ENCODE measurements at places on chromosomes 4 and X.

DNA sequence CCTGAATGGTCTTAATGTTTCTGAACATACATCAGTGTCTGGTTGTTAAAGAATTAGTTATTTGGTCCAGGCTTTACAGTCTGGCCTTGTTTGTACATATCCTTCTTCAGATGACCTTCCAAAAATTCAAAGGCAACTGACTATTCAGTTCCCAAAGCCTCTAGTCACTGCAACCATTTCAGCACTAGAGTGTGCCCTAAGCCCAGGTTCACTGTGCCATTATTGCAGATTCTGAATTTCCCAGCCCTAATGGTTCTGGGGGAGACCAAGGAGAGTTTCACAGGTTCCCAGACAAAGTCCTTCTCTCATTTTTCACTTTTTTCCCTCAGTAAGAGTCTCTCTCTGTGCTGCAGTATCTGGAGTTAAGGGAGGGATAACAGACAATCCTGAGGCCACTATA, 235.8 kb downstream of the TRAM1L1 start:
- no peak for DNase-seq
- no peaks in the 10 kb centered on the region for H3K4me1 ChIP-seq
- no peak overlapping the region for H3K27ac ChIP-seq

GRCh38 chrX:4670606-4671005, 957.2 kb upstream of the PRKX start:
- no peaks in the 10 kb centered on the region for H3K36me3 ChIP-seq
- no peak overlapping the region for H3K4me3 ChIP-seq
- H3K27me3 ChIP-seq: no peaks in the 10 kb centered on the region

DNA sequence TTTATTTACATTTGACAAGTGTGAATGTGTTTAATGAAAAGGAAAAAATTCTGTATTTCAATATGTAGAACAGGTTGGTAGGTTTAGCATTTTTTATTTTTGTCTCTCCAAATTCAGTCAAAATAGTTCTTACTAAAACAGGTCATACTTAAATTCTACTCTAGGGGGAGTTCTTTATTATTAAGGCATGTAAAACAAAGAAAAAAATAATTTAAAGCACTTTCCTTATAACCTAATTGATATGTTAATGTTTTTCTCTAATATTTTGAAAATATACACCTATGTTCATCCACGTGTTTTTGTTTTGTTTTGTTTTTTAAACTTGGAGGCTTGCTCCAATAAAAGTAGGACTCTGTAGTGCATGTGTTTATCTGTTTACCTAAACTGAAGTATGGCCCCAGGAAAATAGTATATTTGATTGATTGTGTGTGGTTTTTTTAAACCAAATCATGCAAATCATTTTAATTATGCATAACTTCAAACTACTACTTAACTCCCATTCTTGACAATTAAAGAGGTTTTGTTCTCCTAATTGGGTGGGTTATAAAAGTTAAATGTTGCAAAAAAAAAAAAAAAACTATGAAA, 562.7 kb downstream of the RPA4 start:
- H3K4me1 ChIP-seq: no peaks in the 10 kb centered on the region
- no peak overlapping the region for H3K4me3 ChIP-seq
- no peaks in the 10 kb centered on the region for H3K27me3 ChIP-seq
- H3K27ac ChIP-seq: no peak overlapping the region
- H3K36me3 ChIP-seq: no peaks in the 10 kb centered on the region

DNA sequence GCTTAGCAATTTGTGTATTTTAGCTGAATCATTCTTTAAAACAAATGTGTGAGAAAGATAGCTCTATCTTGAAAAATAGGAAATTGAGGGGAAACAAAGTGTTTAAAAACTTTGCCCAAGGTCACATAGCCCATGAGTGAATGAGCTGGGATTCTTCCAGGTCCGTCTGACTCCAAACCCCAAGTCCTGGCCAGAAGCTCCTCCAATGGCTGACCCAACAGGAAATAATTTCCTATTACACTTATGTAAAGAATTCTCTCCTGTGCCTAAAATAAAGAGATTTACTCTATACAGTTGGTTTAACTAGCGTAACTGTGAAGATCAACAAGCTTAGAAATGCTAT, 287.6 kb downstream of the ARHGAP24 start:
- no peaks in the 10 kb centered on the region for H3K36me3 ChIP-seq
- H3K27me3 ChIP-seq: no peaks in the 10 kb centered on the region
- no peak for DNase-seq

- H3K4me3 ChIP-seq: no peak overlapping the region
- no peak for DNase-seq
- no peaks in the 10 kb centered on the region for H3K36me3 ChIP-seq
- H3K27ac ChIP-seq: no peak overlapping the region
- peaks cover 4% of the 10 kb centered on the region for H3K27me3 ChIP-seq
- H3K4me1 ChIP-seq: no peaks in the 10 kb centered on the region
These were observed 42.9 kb downstream of the RASSF6 start for GRCh38 chr4:73577371-73577770.

- no peak for DNase-seq
- H3K4me3 ChIP-seq: no peak overlapping the region
- H3K36me3 ChIP-seq: no peaks in the 10 kb centered on the region
- no peaks in the 10 kb centered on the region for H3K27me3 ChIP-seq
- H3K27ac ChIP-seq: no peak overlapping the region
These were observed 2.7 kb upstream of the UGT2B15 start for GRCh38 chr4:68673143-68673542.

GRCh38 chrX:151735219-151735618, 673 bp downstream of the CNGA2 start:
- no peak overlapping the region for H3K4me3 ChIP-seq
- peaks cover 14% of the 10 kb centered on the region for H3K27me3 ChIP-seq
- no peak for DNase-seq

DNA sequence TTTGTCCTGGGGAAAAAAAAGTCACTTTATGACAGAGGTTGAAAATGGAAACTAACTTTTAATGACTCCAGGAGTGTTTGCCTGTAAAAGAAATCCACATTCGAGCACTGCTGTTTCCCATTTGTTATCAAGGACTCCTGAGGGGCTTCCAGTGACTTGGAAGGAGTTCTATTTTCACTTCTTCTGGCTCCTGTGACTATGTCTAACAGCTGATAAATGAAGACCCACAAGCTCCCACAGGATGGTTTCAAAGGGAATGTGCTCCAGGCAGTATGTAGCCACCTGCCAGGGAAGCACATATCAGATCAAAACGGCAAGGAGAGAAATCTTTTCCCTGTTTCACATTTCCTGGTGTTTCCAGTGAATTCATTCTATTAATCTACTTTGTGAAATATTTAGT, 159.8 kb upstream of the FAM241A start:
- no peaks in the 10 kb centered on the region for H3K4me1 ChIP-seq
- H3K4me3 ChIP-seq: no peak overlapping the region
- no peaks in the 10 kb centered on the region for H3K36me3 ChIP-seq
- no peak overlapping the region for H3K27ac ChIP-seq
- DNase-seq: no peak

DNA sequence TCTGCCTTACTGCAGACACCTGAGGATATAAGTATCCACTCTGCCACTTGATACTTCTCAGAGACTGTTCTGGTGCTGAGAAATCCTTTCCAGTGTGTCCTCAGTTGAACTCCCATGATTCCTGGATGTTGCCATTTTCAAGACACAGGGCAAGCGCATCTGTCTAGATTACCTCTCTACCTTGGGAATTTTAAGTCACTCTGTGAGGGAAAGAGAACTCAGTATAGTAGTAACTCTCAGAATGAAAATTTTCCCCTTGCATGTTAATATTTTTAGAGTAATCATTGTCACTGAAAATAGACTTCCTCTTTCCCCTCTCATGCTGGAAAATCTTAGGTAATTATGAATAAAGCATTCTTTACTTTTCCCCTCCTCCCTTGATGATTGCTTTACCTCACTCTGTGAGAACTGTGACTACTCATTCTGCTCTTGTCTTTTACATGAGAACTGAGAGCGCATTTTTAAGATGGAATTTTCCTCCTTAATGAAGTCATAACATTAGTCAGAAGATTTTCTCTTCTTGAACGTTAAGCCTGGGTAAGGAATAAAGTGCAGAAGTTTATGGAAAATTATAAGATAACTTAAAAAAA, 45.0 kb downstream of the TET2 start:
- no peak for DNase-seq
- H3K36me3 ChIP-seq: peaks cover 56% of the 10 kb centered on the region
- H3K4me1 ChIP-seq: peaks cover 7% of the 10 kb centered on the region
- no peak overlapping the region for H3K27ac ChIP-seq

DNA sequence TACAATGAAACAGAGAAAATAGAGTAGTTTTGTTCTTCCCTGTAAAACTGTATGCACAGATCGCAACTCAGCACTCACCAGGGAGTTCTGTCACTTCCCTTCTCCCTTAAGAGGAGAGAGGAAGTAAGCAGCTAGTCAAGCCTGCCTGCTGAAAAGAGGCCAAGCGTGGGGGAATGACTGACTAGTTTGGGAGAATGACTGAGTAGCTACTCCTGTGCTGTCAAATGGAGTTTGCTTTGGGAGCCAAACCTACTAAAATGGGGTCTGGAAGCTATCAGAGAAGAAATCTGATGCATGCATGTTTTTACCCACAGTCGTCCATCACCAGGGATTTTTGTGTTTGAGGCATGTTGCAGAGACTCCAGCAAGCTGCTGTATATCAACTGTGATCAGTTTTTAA, 54.6 kb upstream of the LHFPL1 start:
- H3K27ac ChIP-seq: peak overlapping the region; percentile 51
- peaks cover 13% of the 10 kb centered on the region for H3K27me3 ChIP-seq
- no peak for DNase-seq
- no peak overlapping the region for H3K4me3 ChIP-seq
- H3K4me1 ChIP-seq: no peaks in the 10 kb centered on the region

GRCh38 chrX:29422034-29422433, 793.3 kb upstream of the MAGEB2 start:
- no peak for DNase-seq
- no peaks in the 10 kb centered on the region for H3K4me1 ChIP-seq
- H3K27me3 ChIP-seq: no peaks in the 10 kb centered on the region
- peak overlapping the region; percentile 45 for H3K27ac ChIP-seq
- H3K36me3 ChIP-seq: no peaks in the 10 kb centered on the region
- no peak overlapping the region for H3K4me3 ChIP-seq

- no peaks in the 10 kb centered on the region for H3K27me3 ChIP-seq
- H3K36me3 ChIP-seq: peaks cover 48% of the 10 kb centered on the region
- peak overlapping the region; percentile 94 for H3K27ac ChIP-seq
- no peak for DNase-seq
- H3K4me1 ChIP-seq: peaks cover 58% of the 10 kb centered on the region
These were observed 7.2 kb upstream of the ADD1 start for GRCh38 chr4:2836391-2836859.

DNA sequence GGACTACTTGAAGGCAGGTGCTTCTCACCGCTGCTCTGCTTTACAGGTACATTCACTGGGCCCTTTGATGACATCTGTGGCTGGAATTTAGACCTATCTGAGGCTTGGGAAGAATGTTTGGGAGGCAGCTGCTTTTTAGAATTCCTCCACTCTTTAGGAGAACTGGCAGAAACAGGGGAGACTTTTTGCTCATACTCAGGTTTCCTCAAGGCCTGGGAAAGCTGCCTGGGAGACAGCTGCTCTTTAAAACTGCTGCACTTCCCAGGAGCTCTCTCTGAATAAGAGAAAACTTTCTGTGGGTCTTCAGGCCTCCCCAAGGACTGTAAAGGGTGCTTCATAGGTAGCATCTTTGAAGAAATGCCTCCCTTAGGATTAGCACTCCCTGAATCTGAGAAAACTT, 14.3 kb downstream of the CT47C1 start:
- H3K27ac ChIP-seq: no peak overlapping the region
- peaks cover 6% of the 10 kb centered on the region for H3K27me3 ChIP-seq
- H3K36me3 ChIP-seq: no peaks in the 10 kb centered on the region
- no peak for DNase-seq
- H3K4me1 ChIP-seq: no peaks in the 10 kb centered on the region

DNA sequence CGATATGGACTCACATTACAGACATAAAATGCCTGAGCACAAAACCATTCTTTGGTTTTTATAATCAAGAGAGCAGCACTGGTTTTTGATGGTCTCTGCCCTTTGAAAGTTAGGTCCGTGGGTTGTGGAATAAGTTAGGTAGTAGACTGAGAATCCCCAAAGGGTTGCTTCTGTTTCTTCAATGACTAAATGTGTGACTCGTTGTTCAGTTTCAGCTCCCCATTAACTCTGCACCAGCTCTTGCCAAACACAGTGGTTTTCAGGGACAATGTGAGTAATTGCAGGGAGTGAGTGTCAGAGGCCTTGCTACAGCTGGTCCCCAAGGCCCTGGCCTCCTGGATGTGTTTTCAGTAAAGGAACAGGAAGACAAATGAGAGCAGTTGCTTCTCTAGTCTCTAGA, 24.8 kb downstream of the SMIM20 start:
- H3K27ac ChIP-seq: no peak overlapping the region
- no peak for DNase-seq
- peaks cover 8% of the 10 kb centered on the region for H3K27me3 ChIP-seq
- H3K4me3 ChIP-seq: no peak overlapping the region
- no peaks in the 10 kb centered on the region for H3K36me3 ChIP-seq

- no peak overlapping the region for H3K4me3 ChIP-seq
- H3K4me1 ChIP-seq: no peaks in the 10 kb centered on the region
- H3K27ac ChIP-seq: no peak overlapping the region
- no peaks in the 10 kb centered on the region for H3K27me3 ChIP-seq
- no peaks in the 10 kb centered on the region for H3K36me3 ChIP-seq
- no peak for DNase-seq
These were observed 331.0 kb upstream of the EMCN start for GRCh38 chr4:100848841-100849240.

DNA sequence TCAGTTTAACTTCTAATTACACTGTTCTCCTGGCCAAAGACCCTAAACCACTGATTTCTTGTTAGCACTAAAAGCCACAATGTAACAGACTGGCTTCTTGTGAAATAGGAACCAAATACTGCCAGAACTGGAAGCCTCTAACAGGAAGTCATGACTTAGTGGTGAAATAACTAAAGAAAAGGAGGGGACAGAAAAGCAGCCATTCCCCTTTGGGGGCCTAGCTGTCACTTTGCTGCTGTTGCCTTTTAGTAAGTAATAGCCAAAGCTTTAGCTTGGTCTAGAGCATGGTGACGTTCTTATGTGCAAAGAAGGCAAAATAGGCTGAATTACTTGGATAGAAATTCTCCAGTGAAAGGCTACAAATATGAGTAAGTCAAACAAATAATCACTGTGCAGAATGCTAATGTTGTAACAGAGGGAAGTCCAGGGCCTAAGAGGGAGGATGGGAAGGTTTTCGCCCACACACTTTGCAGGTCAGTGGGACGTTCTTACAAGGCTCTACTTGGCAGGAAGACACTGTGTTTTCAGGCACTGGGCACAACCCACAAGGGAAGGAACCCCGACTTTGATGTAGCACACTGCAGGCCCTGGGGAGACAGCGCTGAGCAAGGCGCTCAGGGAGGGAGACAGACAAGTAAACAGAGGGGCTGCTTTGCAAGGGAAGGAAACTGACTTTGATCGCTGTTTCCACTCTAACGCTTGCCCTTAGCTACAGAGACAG, 16.7 kb downstream of the GAB3 start:
- peak overlapping the region; percentile 57 for H3K4me3 ChIP-seq
- DNase-seq: peak; percentile 51
- H3K4me1 ChIP-seq: peaks cover 95% of the 10 kb centered on the region
- peaks cover 3% of the 10 kb centered on the region for H3K36me3 ChIP-seq
- no peaks in the 10 kb centered on the region for H3K27me3 ChIP-seq

DNA sequence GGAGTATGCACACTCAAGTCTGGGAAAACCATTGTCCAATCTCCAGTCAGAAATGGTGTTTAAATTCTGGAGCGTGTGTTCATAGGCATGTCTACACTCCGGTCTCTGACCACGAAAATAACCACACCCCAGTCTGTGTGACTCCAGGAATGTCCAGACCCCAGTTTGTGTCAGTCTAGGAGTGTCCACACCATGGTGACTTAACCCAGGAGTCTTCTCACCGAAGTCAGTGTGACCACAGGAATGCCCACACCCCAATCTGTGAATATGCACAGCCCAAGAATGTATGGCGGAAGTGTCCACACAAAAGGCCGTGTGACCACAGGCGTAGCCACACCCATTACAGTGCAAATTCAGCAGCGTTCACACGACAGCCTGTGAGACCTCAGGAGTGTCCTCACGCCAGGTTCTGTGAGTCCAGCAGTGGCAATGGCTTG, 11.4 kb downstream of the FTSJ1 start:
- no peaks in the 10 kb centered on the region for H3K27me3 ChIP-seq
- peaks cover 11% of the 10 kb centered on the region for H3K36me3 ChIP-seq
- H3K4me1 ChIP-seq: no peaks in the 10 kb centered on the region
- H3K4me3 ChIP-seq: no peak overlapping the region
